Umbilical cord (tissue), 2 donors: ENCODE measurements at places on chromosomes 2 and 18. TPM values are rescaled to one million over a fixed set of nuclear protein-coding genes. Genes with fewer than 3 reads are reported as not detected.

Gene REG3G
- total RNA-seq = 1.7 TPM

Gene IL1RN
- 1.2 TPM for total RNA-seq

Gene THADA
- total RNA-seq = 65.0 TPM

Gene CHRNG
- not detected for total RNA-seq
